H1 (cell line): ENCODE measurements at places on chromosomes 2 and 18. TPM values are rescaled to one million over a fixed set of nuclear protein-coding genes. Genes with fewer than 3 reads are reported as not detected.
A peak's percentile ranks its signal among the peaks of the same experiment; 100 is the strongest.

DNA sequence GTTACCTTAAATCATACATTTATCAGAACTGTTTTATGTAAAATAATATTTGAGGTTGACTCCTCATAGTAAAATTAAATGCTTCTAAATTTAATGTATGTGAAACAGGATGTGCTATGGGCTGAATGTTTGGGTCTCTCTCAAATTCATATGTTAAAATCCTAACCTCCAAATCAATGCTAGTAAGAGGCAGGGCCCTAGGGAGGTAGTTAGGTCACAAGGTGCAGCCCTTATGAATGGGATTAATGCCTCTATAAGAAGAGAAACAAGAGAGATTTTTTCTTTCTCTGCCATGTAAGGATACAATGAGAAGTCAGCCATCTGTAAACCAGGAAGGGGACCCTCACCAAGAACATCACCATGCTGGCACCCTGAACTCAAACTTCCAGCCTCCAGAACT, 67.2 kb upstream of the ETAA1 start:
- no peak overlapping the region for H3K27ac ChIP-seq
- H3K27me3 ChIP-seq: no peaks in the 10 kb centered on the region
- H3K4me3 ChIP-seq: peak overlapping the region; percentile 80
- H3K4me1 ChIP-seq: no peaks in the 10 kb centered on the region
- H3K36me3 ChIP-seq: peaks cover 7% of the 10 kb centered on the region
- no peak for DNase-seq

GRCh38 chr2:113093613-113093977, 25.8 kb downstream of the IL1F10 start:
- no peaks in the 10 kb centered on the region for H3K36me3 ChIP-seq
- H3K27ac ChIP-seq: no peak overlapping the region
- no peaks in the 10 kb centered on the region for H3K27me3 ChIP-seq
- H3K4me1 ChIP-seq: no peaks in the 10 kb centered on the region
- no peak for DNase-seq

The MAP3K19 gene
- polyA plus RNA-seq: not detected in 2 replicates

The GALNT13 gene
- 1.4 and 3.2 TPM in 2 replicates for polyA plus RNA-seq

The RTN4 gene
- polyA plus RNA-seq: 113 and 179 TPM in 2 replicates
